ENCODE measurements at places on chromosomes 16 and 17.

DNA sequence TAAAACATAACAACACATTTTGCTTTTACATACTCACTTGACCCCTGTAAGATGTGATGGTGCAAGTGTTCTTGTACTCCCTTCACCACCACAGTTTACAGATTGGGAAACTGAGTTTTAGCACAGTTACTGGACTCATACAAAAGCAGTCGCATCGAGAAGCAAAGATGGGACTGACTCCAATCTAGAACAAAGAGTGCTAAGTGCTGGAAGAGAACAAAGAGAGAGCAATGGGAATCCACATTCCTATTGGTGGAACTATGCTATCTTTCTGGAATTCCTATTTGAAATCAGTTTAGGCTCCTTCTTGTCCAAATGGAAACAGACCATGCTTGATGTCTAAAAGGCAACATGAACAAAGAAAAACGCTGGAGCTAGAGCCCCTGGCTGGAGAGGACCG, 9.1 kb downstream of the TOM1L2 start:
- no peak for DNase-seq

DNA sequence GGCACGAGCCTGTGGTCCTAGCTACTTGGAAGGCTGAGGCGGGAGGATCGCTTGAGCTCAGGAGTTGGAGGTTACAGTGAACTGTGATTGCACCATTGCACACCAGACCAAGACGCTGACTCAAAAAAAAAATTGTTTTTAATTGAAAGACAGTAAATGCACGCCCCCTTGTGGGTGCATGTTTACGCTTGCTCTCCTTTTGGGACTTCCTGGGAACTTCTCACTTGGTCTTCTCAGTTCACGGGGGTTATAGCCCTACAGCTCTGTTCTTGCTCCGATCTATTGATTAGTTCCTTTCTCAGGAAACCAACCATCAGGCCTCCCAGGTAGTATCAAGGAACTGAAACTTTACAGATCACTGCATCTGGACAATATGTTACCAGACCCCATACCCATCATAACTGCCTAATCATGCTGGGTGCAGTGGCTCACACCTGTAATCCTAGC, 14.2 kb upstream of the RIPOR1 start:
- peak; percentile 65 for DNase-seq

DNA sequence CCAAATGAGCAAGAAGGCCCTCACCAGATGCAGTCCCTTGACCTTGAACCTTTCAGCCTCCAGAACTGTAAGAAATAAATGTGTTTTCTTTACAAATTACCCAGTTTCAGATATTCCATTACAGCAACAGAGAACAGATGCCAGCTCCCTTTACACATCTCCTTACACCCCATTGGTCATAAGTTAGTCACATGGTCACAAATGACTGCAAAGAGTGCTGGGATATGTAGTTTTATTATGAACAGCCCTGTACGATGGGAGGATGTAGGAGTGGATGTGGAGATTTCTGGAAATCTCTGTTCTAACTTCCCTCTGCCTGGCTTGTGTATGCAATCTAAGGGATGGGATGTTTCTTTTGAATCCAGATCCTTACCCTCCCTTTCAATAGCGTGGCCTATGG, 13.3 kb upstream of the RPL38 start:
- DNase-seq = no peak

DNA sequence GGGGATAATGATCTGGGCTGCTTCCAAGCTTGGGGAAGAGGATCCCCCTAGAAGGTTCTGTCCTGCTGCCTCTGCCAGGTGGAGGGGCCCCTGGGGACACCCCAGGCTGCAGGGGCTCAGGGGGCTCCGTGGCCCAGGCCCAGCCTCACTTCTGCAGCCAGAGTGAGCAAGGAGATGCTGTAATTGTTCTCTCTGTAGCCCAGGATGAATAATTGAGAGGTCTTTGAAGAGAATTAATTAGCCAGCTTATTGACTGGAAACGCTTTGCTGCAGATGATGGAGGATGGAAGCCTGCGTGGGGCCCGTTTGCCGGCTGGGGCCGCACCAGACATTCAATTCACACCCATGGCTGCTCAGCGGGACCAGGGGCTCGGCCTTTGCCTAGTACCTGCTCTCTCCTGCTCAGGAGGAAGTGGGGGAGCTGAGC, 38.5 kb downstream of the TMEM235 start:
- no peak for DNase-seq

GRCh38 chr16:23863511-23864422, 28.0 kb downstream of the PRKCB start:
- DNase-seq = no peak

DNA sequence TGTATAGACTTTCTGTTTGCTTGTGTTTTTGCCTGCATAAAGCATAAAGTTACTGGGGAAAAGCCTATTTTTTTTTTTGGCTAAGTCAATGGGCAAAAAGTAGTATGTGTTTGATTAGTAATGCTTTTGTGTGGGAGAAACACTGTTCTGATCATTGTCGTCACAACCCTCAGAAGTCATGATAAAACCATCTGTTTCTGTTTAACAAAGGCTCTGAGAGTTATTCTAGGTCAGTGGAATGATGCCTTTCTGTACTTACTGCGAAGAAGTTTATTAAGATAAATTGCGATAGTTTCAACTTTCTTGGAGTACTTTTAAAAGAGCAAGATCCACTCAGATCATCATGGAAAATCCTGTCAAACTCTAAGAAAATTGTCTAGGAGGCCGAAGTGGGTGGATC, 80.9 kb downstream of the PRKCA start:
- no peak for DNase-seq

- DNase-seq = no peak
These were observed 2.5 kb downstream of the GPRC5B start for GRCh38 chr16:19882186-19882585.

- no peak for DNase-seq
These were observed 33.0 kb downstream of the DCAKD start for GRCh38 chr17:45018514-45018847.

GRCh38 chr17:63405741-63406261, 40.3 kb downstream of the CYB561 start:
- DNase-seq = no peak

- DNase-seq = no peak
These were observed 1.2 kb upstream of the MLX start for GRCh38 chr17:42565523-42566214.

- peak; percentile 53 for DNase-seq
These were observed 12.9 kb upstream of the SEC14L1 start for GRCh38 chr17:77127735-77128361.

DNA sequence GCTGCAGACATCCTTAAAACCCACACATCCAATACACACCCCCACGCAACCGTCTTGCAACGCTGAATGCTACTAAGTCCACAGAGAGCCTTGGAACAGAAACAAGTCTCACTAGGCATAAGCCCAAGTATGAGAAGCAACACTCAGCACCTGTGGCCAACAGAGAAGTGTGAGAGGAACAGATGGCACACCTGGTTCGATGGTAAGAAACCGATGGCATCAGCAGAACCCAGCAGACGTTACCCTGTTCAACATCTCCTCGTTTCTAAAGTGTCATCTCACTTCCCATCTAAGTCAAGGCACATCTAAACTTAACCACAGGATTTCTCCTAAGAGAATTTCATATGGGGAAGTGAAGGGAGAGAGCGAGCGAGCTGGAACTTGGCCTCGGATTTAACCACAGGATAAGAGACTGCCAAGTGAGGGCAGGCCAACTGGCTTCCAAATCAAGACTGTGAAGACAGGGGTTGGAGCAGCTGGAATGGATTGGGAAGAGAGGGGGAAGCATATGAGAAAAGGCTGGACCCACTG, 41.0 kb downstream of the NXPH3 start:
- no peak for DNase-seq

DNA sequence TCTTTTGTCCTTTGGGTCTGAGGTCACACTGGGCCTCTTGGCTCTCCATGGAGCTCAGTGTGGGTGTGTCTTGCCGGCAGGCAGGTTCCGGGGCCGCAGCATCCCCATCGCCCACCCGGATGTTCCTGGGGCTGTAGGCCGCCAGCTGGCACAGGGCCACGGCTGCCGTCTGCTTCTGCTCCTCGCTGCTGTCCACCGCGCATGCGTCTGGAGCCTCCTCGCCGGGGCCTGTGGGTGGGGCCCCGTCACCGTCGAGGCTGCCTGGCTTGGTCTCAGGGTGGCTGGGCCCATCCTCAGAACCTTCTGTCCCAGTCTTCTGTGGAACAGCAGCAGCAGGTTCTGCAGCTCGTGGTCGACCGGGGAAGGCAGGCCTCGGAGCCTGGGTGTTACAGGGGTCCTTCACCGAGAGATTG, 9.6 kb downstream of the ZNF750 start:
- no peak for DNase-seq

DNA sequence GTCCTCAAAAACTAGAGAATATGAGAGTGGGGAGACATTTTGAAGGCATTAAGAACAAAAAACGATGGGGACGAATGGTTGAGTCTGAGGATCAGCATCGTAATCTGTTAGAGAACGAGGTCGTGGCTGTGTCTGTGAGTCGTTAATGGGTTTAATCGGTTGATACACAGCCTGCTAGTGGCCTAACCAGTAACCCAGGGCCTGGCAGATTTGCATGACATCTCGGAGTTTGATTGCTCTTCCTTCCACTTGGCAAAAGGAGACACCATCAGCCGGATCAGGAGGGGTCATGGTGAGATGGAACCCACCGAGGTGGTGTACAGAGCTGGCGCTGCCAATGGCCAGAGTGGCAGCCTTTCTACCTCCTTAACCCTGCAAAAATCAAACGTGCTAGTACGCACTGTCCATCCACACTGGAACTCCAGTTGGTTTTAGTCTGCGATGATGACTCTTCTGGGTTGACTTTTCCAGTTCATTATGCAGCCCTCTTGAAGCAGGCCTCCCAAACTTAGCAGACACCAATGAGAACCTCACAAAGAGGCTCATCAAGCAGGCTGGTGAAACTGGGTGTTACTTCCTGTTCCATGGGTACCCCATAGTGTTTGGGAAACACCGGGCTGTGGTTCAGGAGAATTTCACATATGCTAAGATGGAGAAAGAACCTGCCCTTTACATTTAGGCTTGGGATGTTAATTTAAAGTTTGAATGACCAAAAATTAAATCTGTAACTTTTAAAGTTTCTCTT, 4.1 kb downstream of the HS3ST3B1 start:
- DNase-seq = no peak

- no peak for DNase-seq
These were observed 114.7 kb downstream of the IRX3 start for GRCh38 chr16:54171626-54172537.

GRCh38 chr16:18055411-18055916, 281.1 kb downstream of the NPIPA8 start:
- DNase-seq = no peak

DNA sequence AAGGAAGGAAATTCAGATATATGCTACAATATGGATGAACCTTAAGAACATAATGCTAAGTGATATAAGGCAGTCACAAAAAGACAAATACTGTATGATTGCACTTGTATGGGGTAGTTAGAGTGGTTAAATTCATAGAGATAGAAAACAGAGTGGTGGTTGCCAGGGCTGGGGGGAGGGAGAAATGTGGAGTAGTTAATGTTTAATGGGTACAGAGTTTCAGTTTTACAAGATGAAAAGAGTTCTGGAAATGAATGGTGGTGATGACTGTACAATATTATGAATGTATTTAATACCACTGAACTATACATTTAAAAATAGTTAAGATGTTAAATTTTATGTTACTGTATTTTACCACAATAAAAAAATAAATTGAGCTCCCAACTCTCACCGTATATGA, 157.9 kb downstream of the TOX3 start:
- DNase-seq = no peak

- no peak for DNase-seq
These were observed 11.4 kb upstream of the C1QL1 start for GRCh38 chr17:44979426-44979995.

All from activated T-helper 9 cell treated with anti-CD3 and anti-CD28 coated beads, Interleukin-2, amount 50 U/mL, for 16 hours (primary cell).